Mononuclear cell (primary cell): ENCODE measurements at places on chromosomes 7 and 10. TPM values are rescaled to one million over a fixed set of nuclear protein-coding genes. Genes with fewer than 3 reads are reported as not detected.

SPDYE8 gene
- total RNA-seq: not detected

MRPS16 gene
- 27.2 TPM for total RNA-seq

ZWINT gene
- total RNA-seq: 0.94 TPM

ASAH2B gene
- total RNA-seq: 1.4 TPM

GHRHR gene
- total RNA-seq: not detected

CPEB3 gene
- 1.6 TPM for total RNA-seq

DOCK4 gene
- total RNA-seq: 5.6 TPM

SCART1 gene
- 1.5 TPM for total RNA-seq

LRRTM3 gene
- not detected for total RNA-seq

ABCC2 gene
- total RNA-seq: 2.2 TPM

PLPP4 gene
- total RNA-seq: not detected

HHEX gene
- total RNA-seq: 30.3 TPM

NME8 gene
- 1.7 TPM for total RNA-seq

PALD1 gene
- total RNA-seq: 0.52 TPM

FFAR4 gene
- total RNA-seq: under 0.01 TPM

C10orf67 gene
- 0.31 TPM for total RNA-seq

CFTR gene
- total RNA-seq: not detected
